ENCODE measurements at places on chromosomes 7 and 10.

- DNase-seq = no peak
Observed at GRCh38 chr10:120818301-120818700, 32.9 kb upstream of the WDR11 start.

DNA sequence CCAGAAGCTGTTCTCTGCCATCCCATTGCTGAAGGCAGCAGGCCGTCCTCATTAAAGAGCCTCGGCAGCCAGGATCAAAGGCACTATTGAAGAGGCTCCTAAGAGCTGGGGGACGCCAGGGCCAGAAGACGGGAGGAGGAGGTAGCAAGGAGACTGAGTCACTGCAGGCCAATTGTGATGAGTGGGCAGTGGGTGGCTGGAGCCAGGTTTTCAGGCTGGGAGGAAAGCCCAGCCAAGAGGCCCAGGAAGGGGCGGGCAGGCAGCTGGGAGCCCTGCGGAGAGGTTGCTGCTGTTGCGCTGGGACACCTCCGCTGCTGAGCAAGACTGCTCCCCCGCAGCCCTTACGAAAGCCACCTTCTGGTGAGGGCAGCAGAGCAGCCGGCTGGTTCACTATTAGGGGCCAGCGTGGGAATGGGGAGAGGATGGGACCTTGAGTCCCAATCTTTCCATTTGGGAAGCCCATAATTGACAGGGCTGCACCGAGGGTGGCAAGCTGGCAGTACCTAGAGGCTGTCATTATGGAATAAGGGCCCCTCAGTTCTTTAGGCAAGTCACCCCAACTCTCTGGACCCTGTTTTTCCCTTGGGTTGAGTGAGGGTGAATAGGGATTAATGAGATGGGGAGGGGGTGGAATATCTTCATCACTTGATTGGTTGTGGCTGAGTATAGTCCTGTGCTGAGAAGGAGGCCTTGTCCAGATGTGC lies 48.4 kb downstream of the UNC5B start:
- no peak for DNase-seq

DNA sequence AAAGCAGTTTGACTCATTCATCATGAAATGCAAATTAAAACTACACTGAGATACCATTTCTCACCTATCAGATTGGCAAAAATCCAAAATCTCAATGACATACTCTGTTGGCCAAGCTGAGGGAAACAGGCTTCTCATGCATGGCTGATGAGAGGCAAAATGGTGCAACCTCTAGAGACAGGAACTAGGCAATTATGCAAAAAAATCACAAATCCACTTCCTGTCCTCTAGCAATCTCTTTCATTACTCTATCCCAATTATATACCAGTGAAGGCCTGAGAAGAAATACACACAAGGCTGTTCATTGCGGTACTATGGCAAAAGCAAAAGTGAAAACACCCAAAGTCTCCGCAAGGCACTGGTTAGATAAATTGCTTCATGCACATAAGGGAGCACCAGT lies 25.9 kb upstream of the PTPRN2 start:
- peak; percentile 56 for DNase-seq

GRCh38 chr10:119407254-119407777 lies 135.2 kb downstream of the RGS10 start:
- no peak for DNase-seq

GRCh38 chr7:3154317-3154716 lies 110.7 kb upstream of the CARD11 start:
- DNase-seq = no peak

DNA sequence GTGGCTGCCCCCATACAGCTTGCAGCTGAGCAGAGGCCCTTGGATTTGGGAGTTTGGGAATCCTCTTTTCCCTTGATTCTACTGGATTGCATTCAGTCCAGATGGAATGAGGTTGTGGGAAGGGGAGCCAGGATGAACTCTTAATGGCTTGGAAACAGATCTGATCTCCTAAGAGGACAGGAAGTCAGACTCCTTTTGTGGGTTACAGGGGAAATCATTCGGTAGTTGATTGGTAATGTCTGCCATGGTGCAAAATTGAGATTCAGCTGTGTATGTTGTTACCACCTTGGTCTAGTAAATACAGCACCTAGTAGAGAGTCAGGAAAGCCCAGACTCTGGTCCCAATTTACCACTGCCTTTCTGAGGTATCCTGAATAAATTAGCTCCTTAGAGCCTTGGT lies 144.2 kb upstream of the TNRC18 start:
- DNase-seq = no peak

DNA sequence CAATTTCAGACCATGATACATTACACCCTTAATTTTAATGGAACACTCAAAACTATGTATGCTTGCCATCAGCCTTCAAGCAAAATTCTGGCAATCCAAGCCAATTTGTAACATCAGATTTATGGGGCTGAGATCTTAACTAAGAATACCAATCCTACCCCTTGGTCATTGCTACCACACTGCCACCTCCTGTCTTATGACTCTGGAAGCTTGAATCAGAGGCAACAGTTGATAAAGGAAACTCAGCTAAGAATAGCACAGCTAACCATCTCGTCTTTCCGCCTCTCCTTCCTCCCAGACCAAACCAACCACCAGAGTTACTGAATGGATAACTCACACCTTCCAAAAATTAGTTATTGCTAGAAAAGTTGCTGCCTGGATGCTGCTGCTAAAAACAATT lies 7.4 kb downstream of the IGF2BP3 start:
- no peak for DNase-seq

- no peak for DNase-seq
Observed at GRCh38 chr10:95745501-95745900, 10.5 kb upstream of the ENTPD1 start.

- no peak for DNase-seq
Observed at GRCh38 chr7:158832994-158833393, 3.7 kb upstream of the ESYT2 start.

- DNase-seq = no peak
Observed at GRCh38 chr10:123275136-123275564, 120.9 kb downstream of the BUB3 start.

- DNase-seq = no peak
Observed at GRCh38 chr7:14793151-14793550, 109.4 kb downstream of the DGKB start.

GRCh38 chr7:20220293-20220761 lies 3.1 kb upstream of the MACC1 start:
- no peak for DNase-seq

DNA sequence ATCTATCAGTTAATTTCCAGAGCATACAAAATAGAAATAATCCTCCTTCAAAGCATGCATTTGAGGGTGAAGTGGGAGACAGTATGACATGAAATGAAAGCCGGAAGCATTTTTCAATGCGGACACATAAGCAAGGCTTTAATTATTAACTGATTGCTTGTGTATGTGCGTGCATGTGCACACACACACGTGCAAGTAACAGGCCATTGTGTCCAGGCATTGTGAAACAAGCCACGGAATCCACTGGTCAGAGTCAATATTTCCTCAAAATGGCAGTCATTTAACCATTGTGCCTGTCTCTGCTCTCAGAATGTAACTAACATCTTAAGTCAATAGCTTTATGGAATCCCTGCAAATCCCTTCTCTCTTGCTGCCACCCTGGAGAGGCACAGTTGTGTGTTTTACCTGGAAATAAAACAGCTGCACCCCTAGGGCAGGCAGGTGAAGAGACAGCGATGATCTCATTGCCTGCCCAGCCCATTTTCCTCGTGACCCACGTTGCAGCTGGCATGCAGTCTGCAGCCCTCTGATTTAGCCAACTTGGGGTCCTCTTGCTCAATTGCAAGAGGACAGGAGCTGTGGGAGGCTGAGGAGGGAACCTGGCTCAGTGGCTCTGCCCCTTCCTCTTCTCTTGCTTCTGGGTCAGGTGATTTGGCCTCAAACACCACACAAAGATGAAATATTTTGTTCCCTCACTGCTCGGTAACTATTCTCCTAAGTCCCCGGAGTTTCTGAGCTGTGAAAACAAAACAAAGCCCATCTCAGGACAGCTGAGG lies 500.9 kb upstream of the ZMIZ1 start:
- DNase-seq = no peak

- no peak for DNase-seq
Observed at GRCh38 chr10:70567603-70568002, 34.9 kb downstream of the PRF1 start.

GRCh38 chr7:20432071-20432470 lies 101.4 kb downstream of the ITGB8 start:
- DNase-seq = no peak

- DNase-seq = no peak
Observed at GRCh38 chr10:97138174-97138573, 47.6 kb downstream of the SLIT1 start.

DNA sequence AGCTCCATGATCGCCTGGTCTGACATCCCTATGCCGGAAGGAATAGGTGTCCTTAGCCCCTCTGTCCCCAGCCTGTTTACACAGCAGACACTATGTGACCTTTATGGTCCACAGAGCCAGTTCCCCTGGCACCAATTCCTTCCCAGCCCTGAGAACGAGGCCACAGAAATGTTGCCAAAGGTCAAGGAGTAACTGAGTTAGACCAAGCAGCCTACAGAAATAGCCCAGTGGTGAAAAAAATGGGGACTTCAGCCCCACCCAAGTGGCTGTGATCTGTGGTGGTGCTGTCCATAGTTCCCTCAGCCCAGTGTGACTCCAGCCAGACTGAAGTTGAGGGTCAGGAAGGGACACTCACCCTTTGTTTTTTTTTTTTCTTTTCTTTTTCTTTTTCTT lies 2.5 kb downstream of the PGAM2 start:
- no peak for DNase-seq

GRCh38 chr10:113712755-113713639 lies 33.3 kb downstream of the CASP7 start:
- no peak for DNase-seq

- DNase-seq = no peak
Observed at GRCh38 chr10:4373612-4374011, 452.4 kb upstream of the AKR1E2 start.
